Forelimb muscle (tissue), 1 donor: ENCODE measurements at places on chromosomes 5 and 9. TPM values are rescaled to one million over a fixed set of nuclear protein-coding genes. Genes with fewer than 3 reads are reported as not detected.

The ZFP62 gene
- 26.8 TPM for polyA plus RNA-seq

The MOB3B gene
- 2.0 TPM for polyA plus RNA-seq

The IL33 gene
- polyA plus RNA-seq = 26.2 TPM

The BNC2 gene
- 4.6 TPM for polyA plus RNA-seq

The DRD1 gene
- not detected for polyA plus RNA-seq

The PCDHA10 gene
- 0.05 TPM for polyA plus RNA-seq

The WDR38 gene
- polyA plus RNA-seq = 0.11 TPM

The ADAMTS16 gene
- polyA plus RNA-seq = 5.3 TPM

The RGS7BP gene
- 8.9 TPM for polyA plus RNA-seq

The FOXD4L5 gene
- 0.90 TPM for polyA plus RNA-seq

The KCNV2 gene
- polyA plus RNA-seq = 0.27 TPM

The TMEM8B gene
- polyA plus RNA-seq = 20.3 TPM

The PCDHA11 gene
- polyA plus RNA-seq = not detected

The PDLIM4 gene
- polyA plus RNA-seq = 66.2 TPM

The PKD2L2 gene
- 0.83 TPM for polyA plus RNA-seq

The NDUFB6 gene
- polyA plus RNA-seq = 63.3 TPM

The CDH9 gene
- polyA plus RNA-seq = not detected

The HDAC3 gene
- polyA plus RNA-seq = 47.7 TPM

The SPINK1 gene
- polyA plus RNA-seq = not detected

The CAMK4 gene
- 4.7 TPM for polyA plus RNA-seq

The SHISAL2B gene
- 0.40 TPM for polyA plus RNA-seq

The DMRTA1 gene
- 0.08 TPM for polyA plus RNA-seq

The PCDHGA2 gene
- 2.1 TPM for polyA plus RNA-seq

The HSPA5 gene
- polyA plus RNA-seq = 124 TPM

The GKAP1 gene
- 20.2 TPM for polyA plus RNA-seq

The NPR3 gene
- polyA plus RNA-seq = 16.3 TPM

The SOHLH1 gene
- polyA plus RNA-seq = not detected

The KIF24 gene
- 15.9 TPM for polyA plus RNA-seq

The SLC6A18 gene
- not detected for polyA plus RNA-seq

The ZNF462 gene
- polyA plus RNA-seq = 8.6 TPM

The FCN2 gene
- 0.16 TPM for polyA plus RNA-seq

The SLC34A1 gene
- polyA plus RNA-seq = not detected

The OSMR gene
- polyA plus RNA-seq = 6.2 TPM

The CNTNAP3 gene
- 2.8 TPM for polyA plus RNA-seq

The DDX4 gene
- 0.06 TPM for polyA plus RNA-seq

The ZNF483 gene
- 1.6 TPM for polyA plus RNA-seq

The GDF9 gene
- 0.95 TPM for polyA plus RNA-seq

The PHF24 gene
- polyA plus RNA-seq = 0.09 TPM

The ACO1 gene
- polyA plus RNA-seq = 22.9 TPM

The PRR7 gene
- polyA plus RNA-seq = 0.44 TPM

The SLC4A9 gene
- 0.19 TPM for polyA plus RNA-seq

The HCN1 gene
- 3.1 TPM for polyA plus RNA-seq

The SPINK6 gene
- not detected for polyA plus RNA-seq
